ENCODE measurements at places on chromosomes 2 and 18.

DNA sequence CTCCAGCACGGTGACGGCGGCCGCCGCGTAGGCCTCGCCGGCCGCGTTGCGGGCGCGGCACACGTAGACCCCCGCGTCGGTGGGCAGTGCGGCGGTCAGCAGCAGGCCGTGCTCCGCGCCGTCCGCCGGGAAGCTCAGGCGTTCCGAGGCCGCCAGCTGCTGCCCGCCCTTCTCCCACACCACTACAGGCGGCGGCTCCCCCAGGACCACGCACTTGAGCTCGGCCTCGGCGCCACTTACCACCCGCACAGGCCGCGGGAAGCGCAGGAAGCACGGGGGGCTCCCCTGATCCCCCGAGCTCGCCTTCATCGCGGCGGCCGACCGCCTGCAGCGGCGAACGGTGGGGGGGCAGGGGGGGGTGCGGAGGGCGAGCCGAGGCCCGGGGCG lies 422 bp downstream of the OBSL1 start:
- no peak for DNase-seq

DNA sequence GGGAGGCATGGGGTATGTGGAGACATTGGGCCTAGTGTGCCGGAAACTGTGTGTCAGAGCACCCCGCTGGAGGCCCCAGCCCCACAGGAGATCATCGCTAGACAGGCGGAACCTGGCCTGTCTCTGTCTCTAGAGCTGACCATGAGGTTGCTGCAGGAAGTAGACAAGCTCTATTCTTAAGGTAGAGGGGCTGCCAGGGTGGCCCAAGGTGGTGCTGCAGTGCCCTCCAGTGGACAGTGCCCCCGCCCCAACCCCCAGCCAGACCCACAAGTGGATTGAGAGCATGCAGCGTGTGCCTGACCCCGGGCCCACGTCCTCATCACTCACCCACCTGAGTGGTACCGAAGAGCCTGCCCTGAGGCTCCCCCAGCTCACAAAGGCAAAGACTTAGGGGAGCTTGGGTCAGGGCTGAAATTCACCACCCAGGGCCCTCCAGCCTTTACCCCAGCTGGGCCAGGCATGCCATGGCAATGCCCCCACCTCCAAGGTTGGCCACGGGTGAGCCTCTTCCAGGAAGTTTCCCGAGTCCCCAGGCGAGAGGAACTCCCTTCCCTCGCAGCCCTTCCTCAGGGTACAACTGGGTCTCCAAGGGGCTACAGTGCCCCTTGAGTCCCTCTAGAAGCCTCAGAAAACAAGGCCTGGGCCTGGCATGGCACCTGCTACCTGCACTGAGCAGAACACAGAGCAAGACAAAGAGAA lies 155.0 kb downstream of the TTC32 start:
- DNase-seq, result no peak

GRCh38 chr2:11537951-11538350 lies 4.1 kb downstream of the GREB1 start:
- no peak for DNase-seq

DNA sequence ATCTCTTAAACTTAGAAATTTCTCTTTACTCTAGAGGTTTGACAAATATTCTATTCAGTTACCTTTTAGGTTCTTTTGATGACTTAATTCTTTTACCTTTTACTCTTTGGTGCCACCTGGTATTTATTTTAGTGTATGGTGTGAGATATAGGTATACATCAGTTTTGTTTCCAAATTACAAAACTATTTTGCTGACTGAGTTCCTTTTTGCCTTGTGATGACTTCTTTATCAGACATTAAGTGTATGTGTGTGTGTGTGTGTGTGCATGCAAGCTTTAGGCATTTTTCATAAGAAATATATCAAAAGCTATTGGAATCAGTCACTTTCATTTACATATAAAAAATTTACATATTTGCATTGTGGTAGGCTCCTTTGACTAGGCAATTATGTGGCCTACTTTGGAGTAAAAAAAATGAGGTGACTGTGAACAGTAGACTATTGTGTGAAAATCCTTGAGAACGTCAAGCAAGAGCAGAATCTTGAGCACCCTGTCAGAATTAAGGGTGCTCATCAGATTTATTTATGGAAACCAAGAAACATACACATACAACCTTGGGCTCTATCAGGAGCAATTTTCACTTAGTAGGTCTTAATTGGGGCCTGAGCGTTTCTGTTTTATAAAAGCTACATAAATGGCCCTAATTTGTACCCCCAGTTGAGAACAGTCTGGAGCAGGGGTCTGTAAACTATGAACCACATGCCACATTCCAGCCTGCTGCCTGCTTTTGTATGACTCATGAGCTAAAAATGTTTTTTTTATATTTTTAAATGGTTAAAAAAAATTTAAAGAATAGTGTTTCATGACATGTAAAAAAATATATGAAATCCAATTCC lies 415.9 kb downstream of the SLC4A3 start:
- DNase-seq, result no peak

DNA sequence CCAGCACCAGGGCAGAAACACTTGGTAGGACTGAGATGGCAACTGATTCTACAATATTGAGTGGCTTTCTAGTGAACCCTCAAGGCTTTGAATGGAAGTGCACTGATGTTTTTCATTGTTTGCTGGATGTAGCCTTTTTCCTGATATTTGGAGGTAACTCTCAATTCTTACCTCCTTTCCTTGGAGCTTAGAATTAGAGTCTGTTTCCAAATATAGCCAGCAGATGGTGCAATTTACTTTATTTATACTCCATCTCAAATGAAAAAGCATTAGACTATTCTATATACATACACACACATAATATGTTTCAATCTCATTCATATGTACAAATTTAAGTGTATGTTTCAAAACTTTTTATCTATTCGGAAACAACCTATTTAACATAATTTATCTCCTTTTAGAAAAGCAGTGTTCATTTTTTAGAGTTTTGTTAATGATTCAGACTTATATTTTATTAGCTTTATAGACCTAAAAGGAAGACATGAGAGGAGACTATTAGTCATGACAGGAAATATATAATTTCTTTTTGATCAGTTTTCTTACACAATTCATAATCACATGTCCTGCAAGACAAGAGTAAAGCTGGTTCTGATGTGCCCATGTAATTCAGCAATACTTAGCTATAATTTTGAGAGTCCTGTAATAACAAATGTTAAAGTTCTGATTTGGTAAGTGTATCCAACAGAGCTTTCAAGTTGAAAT lies 124.8 kb downstream of the NUP35 start:
- DNase-seq, result peak; percentile 19

- no peak for DNase-seq
Observed at GRCh38 chr18:37502036-37502435, 63.6 kb downstream of the CELF4 start.

Measured in NCI-H1436 treated with DMSO at 0.1 percent for 48 hours (cell line).